Frontal cortex (tissue), 4 donors: ENCODE measurements at places on chromosomes 7 and 10.

GRCh38 chr7:13949445-13949844 lies 40.0 kb downstream of the ETV1 start:
- no peak for DNase-seq

- DNase-seq: no peak
Measured at GRCh38 chr10:17673471-17674061, 29.6 kb downstream of the STAM start.

DNA sequence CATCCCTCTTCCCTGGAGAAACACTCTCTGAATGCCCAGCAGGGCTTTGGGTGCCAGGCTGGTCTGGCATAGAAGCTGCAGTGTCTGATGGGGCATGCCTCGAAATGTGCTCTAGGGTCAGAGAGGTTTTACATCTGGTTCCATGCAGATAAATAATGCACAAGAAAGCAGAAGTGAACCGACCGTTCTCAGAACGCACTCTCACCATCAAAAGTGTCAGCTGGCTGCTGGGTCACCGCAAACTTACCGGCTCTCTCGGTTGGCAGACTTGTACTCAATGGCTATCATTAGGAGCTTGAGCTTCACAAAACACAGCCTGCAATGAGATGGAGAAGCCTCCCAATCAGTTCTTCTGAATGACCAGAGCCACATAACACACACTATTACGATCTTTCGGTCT lies 610.0 kb downstream of the KCNMA1 start:
- no peak for DNase-seq

GRCh38 chr7:131124001-131124629 lies 203.6 kb upstream of the MKLN1 start:
- DNase-seq: no peak

DNA sequence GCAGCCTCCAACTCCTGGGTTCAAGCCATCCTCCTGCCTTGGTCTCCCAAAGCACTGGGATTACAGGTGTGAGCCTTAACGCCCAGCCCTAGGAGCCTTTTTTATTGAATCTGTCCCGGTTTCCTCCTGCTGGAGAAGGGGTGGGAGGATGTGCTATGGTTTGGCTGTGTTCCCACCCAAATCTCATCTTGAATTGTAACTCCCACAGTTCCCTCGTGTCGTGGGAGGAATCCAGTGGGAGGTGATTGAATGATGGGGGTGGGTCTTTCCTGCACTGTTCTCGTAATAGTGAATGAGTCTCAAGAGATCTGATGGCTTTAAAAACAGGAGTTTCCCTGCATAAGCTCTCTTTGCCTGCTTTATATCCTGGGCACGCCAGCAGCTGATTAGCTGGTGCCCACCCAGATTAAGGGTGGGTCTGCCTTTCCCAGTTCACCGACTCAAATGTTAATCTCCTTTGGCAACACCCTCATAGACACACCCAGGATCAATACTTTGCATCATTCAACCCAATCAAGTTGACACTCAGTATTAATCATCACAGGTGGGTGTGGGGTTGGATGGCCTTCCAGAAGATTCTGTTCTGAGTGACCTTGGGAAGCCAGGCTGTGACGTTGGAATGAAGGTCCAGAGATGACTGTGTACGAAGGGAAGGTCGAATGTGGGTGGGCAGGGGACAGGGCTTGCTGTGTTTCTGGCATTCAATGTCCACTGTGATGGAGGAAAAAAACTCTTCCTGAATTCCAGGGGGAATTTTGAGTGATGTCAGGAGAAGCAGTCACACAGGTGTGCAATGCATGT lies 33.8 kb upstream of the CUX1 start:
- DNase-seq: no peak

GRCh38 chr7:5507013-5507412 lies 83.4 kb upstream of the TNRC18 start:
- no peak for DNase-seq
